Lower leg skin (tissue), 4 donors: ENCODE measurements at places on chromosomes 3 and 15. TPM values are rescaled to one million over a fixed set of nuclear protein-coding genes. Genes with fewer than 3 reads are reported as not detected.

- peak; percentile 79 for DNase-seq
Observed at GRCh38 chr3:42747581-42747980, 25.5 kb downstream of the CCDC13 start.

DNA sequence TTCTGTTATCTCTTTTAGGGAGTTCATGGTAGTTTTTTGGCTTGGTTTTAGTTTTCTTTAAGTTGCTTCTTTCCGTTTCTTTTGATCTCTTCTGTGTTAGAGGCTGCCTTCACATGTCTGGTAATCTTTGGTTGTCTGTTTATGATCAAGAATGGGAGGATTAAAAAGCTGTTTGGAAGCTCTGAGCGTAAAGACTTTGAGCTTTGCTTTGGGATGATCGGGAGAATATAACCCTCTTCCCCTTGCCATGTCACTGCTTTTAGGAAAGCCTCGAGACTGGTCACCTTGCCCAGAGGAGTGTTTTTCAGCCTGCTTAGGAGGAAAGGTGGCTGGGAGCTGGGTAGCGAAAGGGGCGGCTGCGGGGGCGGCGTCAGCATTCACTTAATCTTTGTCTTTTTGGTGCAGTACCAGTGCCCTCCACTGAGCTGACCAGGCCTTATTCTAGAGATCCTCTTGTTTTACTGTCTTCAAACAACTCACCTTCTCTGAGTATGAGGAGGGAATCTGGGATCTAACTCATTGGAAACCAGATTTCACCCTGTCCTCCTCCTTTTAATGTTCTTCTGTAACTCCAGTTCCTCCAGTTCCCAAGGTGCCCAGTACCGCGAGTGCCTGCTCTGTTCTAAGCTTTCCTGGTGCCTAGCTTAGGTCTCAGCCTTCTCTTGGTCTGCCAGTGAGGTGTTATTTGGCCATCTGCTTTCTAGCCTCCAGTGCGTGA is 15.5 kb downstream of the TATDN2 start:
- peak; percentile 81 for DNase-seq

GRCh38 chr3:126854666-126855065 is 128.2 kb upstream of the PLXNA1 start:
- DNase-seq = no peak

GRCh38 chr3:76096036-76096435 is 310.7 kb upstream of the ZNF717 start:
- DNase-seq = no peak

DNA sequence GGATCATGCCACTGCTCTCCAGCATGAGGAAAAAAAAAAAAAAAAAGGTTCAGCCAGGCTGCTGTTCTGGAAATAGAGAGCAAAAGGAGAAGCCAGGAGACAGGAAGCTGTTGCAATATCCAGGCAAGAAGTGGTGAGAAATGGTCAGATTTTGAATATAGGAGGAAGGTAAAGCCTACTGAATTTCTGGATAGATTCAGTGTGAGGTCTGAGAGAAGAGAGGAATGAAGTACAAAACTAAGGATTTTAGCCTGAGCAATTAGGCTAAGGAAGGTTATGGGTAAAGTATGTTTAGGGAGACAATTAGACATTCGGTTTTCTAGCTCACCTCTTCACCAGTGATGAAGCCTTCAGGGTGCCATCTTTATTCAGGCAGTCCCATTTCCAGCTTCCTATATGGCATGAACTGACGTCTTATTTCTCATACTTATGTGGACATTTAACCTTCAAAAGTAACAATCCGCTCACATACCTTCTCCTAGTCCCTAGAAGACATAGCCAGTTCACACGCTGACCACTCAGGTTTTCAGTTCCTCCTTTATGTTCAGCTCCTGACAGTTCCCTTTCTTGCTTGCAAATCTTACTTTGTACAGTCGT is 57.2 kb downstream of the KIF9 start:
- DNase-seq = no peak

DNA sequence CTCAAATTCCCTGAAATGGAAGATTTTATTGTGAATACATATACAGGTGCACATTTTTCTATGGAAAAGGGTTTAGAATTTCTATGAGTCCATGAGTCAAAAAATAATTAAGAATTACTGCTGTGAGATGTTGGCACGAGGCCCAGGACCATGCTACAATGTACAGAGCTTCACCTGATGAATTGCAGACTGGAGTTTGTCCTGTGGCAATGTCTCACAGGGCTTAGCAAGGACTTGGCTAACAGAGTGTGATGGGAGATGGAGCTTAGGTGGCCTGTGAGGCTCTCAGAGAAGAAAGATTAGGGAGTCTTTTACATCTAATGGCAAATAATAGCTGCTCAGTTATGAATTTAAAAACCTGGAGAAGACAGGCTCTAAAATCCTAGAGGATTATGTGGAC is 219.5 kb upstream of the CBLB start:
- DNase-seq = no peak

GRCh38 chr3:150528354-150528797 is 17.9 kb downstream of the SERP1 start:
- DNase-seq = no peak

DNA sequence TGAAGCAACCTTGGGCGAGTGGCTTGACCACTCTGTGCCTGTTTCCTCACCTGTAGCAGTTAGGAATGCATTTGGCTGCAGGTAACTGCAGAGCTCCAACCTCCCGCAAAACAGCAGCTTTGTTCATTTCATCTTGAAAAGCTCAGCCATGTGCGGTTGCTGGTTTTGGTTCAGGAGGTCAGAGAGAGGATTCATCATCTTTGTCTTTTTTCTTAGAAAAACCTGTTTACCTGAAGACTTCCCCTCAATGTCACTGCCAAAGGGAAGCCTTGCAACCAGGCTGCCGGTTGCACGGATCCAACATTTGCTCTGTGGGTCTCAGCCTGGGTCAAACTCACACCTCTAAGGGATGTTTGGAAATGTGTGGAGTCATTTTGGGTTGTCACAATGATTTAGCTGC is 16.4 kb upstream of the FURIN start:
- DNase-seq = no peak

- DNase-seq = no peak
Observed at GRCh38 chr3:171072432-171072831, 45.9 kb upstream of the SLC2A2 start.

GRCh38 chr3:105614288-105615030 is 247.8 kb downstream of the ALCAM start:
- DNase-seq = no peak

DNA sequence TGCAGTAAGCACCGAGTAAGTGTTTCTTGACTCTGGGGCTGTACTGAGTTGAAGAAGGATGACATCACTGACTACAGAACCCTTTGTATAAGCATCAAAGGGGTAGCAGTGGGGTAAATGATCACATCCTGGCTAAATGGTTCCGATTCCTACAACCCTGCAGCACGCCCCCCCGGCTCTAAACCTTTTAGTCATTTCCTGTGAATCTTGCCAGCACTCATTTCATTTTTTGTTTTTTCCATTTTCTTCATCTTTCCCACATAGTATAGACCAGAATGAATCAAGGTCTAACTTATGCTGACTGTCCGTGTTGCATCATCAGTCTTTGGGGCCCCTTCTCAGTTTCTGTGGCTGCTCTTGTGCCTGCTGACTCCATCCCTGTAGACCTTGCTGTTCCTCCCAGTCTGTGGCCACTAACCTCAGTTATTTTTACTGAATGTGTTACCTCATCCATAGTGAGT is 383.1 kb upstream of the TPRG1 start:
- no peak for DNase-seq

GRCh38 chr3:61111825-61112224 is 139.4 kb downstream of the FHIT start:
- no peak for DNase-seq

GRCh38 chr15:38690719-38691332 is 126.2 kb upstream of the RASGRP1 start:
- peak; percentile 53 for DNase-seq

DNA sequence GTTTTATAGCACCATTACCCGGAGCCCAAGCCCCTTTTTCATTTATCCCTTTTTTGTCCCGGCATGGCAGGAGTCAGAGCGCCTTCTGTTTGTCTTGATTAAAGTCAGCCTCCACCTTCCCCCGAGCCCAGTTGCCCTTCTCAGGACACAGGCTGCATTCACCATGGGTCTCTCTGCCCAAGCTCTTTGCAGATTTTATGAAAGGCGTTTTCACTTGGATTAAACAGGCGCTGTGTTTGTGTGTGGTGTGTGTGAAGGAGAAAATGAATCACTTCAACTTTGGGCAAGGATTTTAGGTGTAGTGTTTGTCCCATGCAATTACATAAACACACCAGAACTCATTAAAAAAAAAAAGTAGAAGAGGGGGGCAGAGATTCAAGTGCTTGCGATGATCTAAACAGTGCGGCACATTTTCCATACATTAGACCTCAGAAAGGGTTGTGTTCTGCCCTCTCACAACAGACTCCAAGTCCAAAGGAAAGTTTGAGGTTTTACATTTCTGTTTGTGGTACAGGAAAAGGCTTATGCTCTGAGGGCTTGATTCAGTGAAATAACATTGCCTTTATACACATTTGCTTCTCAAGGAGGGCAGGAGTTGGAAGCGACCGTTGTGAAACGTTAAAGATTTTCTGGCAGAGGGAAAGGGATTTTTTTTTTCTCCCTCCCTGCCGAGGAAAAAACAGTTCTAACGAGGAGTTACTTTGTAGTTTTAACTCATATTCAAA is 14.5 kb upstream of the IL16 start:
- no peak for DNase-seq

Gene DNAH12
- total RNA-seq = under 0.01 TPM

Gene FANCD2OS
- total RNA-seq = not detected

Gene RASGRP1
- 23.1 TPM for total RNA-seq

Gene DGKG
- total RNA-seq = 9.5 TPM

Gene ENTPD3
- total RNA-seq = 4.9 TPM

Gene ADPRH
- total RNA-seq = 1.1 TPM

Gene CLSTN2
- total RNA-seq = 7.9 TPM

Gene CLEC3B
- total RNA-seq = 113 TPM

Gene GABRR3
- not detected for total RNA-seq
